ENCODE measurements at places on chromosomes 13 and 19.

- DNase-seq: no peak
These were observed 9.6 kb upstream of the SHFL start for GRCh38 chr19:10076535-10076934.

GRCh38 chr19:33621811-33622504 lies at the start of gene CHST8:
Gene CHST8, plus strand, starts transcription at chr19:33621953. Its CDS starts 67,309 bp downstream, at chr19:33689262.
- DNase-seq: peak; percentile 21

GRCh38 chr19:13154911-13155471 lies 4.8 kb downstream of the IER2 start:
- peak; percentile 72 for DNase-seq

GRCh38 chr13:64640002-64640401 lies 2590.1 kb downstream of the PCDH9 start:
- DNase-seq: no peak

GRCh38 chr13:43573361-43573740 lies 213.4 kb downstream of the ENOX1 start:
- DNase-seq: no peak

DNA sequence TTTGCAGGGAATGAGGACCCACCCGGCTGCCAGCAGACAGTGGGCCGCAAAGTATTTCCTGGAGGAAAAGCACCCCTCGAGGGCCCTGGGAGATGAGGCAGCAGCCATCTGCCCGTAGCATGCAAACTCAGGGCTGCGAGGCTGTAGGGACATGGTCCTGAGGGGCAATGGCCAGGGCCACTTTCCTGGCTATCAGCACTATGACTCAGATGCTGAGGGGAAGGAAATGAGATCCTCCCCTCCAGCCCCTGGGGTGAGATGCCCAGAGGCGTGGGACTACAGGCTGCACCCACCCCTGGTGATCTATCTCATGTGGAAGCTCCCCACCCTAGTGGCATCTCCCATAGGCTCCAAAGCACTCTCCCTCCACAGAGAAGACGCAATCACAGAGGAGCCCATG lies 80.1 kb downstream of the SLC7A1 start:
- DNase-seq: no peak

DNA sequence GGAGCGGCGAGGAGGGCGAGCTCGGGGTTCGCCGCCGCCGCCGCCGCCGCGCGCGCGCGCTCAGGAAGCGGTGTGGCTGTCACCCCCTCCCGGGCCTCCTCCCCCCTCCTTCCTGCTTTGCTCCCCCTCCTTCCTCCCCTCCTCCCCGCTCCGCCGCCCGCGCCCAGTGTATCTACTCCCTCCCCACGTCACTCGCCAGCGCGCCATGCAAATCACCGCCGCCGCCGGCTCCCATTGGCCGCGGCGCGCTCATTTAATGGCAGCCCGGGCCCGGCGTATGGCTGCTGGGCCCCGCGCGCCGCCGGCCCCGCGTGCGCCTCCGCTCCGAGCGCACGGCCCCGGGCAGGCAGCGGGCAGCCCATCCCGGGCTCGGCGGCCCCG lies 335 bp upstream of the SOX1 start:
- DNase-seq: peak; percentile 34

DNA sequence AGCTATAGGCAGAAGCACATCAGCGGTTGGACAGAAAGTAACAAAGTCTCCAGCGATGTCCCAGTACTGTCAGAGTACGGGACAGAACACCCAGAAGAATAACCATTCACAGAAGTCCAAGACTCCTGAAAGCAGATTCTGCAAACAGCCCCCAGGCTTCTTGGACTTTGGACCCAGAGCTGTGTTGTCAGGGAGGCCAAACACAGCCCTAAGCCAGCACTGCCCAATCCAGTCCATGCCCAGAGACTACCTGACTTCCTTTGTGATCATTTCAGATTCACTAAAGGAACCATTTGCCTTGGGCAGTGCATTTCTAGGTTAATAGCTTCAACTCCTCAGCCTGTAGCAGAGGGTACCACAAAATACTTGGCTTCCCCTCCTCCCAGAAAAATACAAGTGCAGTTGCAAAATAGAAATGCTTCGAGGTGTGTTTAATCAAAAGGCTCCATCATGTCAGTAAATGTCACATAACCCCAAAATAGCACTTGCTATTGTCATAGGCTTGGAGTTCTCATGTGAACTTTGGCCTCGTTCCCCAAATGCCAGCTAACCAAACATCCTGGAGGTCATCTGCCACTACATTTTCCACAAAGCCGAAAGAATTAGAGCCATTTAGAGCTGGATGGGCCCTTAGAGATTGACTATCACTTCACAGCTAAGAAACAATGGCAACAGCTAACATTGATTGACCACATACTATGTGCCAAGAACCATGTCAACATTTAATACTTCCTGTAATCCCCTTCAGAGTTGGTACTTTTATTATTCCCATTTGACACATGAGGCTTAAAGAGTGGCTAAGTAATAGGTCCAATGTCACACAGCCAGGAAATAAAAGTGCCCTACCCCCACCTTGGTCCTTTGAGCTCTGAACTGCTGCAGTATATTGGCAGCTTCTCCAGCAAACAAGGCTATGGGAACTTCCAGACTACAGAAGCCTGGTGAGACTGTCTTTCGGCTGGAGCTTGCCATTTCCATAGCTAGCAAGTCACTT lies 329.9 kb downstream of the FOXO1 start:
- DNase-seq: no peak

- no peak for DNase-seq
These were observed 8.9 kb downstream of the PTGIR start for GRCh38 chr19:46615966-46616365.

- DNase-seq: no peak
These were observed 145.2 kb downstream of the GGACT start for GRCh38 chr13:100443278-100443997.

GRCh38 chr19:39833160-39833463 lies 850 bp downstream of the DYRK1B start:
- DNase-seq: no peak

DNA sequence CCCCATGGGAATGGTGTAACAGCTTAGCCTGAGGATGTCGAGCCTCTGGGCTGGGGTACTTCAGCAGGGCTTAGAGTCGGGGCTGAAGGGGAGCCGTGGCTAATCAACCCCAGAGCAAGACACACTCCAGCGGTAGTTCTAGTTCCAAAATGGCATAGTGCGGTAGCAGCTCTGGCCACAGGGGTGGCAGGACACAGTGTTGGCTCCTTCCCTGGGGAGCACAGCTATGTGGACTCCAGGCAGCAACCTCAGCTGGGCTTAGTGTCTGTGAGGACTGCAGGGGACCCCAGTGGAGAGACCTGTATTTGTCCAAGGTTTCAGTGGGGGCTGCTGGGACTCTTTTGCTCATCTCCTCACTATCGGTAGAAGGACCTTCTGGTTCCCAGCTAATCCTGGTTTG lies 70.8 kb upstream of the PCDH20 start:
- no peak for DNase-seq

GRCh38 chr19:56953470-56953869 lies 112.9 kb upstream of the PEG3 start:
- no peak for DNase-seq

GRCh38 chr19:12364391-12365235 lies 870 bp downstream of the ZNF442 start:
- no peak for DNase-seq

DNA sequence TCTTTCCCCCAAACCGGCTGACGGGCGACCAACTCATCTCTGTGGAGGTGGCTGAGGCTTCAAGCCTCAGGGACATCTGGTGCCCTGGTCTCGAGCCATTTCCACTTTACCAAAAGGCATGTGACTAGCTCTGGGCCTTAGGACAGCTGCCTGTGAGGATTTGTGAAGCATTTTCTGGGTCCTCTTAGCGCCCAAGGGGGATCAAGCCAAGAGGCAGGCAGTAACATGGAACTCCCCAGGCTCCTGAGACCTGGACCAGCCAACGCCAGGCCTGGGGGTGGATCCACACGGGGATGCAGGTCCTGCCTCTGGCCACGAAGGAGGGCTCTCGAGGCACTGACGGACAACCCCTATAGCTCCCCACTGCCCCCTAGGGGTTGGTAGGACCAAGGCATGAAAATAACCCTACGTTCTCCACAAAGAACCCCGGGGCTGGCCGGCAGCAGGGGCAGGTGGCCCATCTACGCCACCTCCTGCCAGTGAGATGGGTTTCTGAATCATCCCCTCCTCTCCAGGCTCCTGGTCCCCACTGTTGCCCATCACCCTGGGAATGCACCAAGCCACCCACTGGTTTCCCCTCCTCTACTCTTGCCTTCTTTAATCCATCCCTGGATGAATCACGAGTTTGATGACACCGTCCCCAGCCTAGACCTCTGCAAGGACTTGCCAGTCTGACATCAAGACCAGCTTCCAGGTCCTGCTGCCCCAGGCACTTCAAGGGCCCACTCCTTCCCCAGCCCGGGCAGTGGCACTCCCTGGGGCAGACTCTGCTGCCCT lies 7.0 kb upstream of the MYDGF start:
- no peak for DNase-seq
